Panc1 (cell line): ENCODE measurements at places on chromosomes 16 and 17. TPM values are rescaled to one million over a fixed set of nuclear protein-coding genes. Genes with fewer than 3 reads are reported as not detected.

GRCh38 chr17:18006495-18007239, 32.3 kb downstream of the ATPAF2 start:
- DNase-seq = no peak

CSH2 gene
- not detected for total RNA-seq

KCNH4 gene
- 1.5 TPM for total RNA-seq

DNA sequence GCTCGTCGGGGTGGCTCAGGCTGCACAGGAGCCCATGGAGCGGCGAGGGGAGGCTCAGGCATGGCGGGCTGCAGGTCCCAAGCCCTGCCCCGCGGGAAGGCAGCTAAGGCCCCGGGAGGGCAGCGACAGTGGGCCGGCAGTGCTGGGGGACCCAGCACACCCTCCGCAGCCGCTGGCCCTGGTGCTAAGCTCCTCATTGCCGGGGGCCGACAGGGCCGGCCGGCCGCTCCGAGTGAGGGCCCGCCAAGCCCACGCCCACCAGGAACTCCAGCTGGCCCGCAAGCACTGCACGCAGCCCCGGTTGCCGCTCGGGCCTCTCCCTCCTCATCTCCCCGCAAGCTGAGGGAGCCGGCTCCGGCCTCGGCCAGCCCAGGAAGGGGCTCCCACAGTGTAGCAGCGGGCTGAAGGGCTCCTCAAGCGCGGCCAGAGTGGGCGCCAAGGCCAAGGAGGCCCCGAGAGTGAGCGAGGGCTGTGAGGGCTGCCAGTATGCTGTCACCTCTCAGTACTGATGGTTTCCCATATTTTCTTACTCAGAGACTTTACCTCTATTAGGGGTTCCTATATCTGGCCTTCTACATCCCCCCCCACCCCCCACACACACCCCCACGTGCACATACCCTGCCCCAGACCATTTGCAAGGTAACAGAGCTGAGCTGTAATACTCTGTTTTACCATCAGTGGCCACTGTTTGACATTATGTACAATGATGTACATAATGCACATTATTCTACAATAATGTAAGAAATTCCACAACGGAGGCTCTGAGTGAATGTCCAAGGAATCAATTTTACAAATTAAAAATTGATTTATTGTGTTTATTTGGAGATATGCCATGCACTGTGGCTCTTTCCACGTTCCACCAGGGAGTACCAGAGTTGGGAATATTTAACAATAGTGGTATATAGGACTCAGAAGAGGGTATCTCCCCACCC, 3.7 kb upstream of the VAT1L start:
- DNase-seq = no peak

DNA sequence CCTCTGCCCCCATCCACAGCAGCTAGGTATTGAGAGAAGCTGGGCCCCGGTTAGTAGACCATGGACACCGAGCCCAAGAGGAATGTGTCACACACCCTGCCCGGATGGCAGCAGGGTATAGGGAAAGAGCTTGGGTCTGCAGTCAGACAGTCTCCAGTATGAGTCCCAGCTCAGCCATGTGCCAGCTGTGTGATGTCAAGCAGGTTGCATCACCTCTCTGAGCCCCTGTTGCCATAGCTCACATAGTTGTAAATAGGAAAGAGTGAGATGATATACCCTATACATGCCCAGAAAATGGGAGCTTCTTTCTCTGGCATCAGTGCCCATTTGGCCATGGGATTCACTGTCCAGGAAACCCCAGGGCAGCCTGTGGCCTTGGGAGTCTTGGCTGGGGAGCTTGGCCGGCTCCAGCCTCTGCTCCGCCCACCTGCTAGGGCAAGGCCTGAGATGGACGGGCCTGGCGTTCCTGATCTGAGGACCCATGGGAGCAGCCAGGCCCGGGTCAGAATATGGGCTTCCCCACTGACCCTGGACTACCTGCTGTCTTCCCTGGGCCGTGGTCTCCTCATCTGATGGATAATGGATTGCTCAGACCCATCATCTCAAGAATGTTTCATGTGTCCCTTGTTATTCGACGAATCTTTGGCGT, 13.2 kb downstream of the CD300LG start:
- DNase-seq = no peak

- DNase-seq = no peak
Measured at GRCh38 chr17:20083156-20083859, 74.1 kb downstream of the SPECC1 start.

DNA sequence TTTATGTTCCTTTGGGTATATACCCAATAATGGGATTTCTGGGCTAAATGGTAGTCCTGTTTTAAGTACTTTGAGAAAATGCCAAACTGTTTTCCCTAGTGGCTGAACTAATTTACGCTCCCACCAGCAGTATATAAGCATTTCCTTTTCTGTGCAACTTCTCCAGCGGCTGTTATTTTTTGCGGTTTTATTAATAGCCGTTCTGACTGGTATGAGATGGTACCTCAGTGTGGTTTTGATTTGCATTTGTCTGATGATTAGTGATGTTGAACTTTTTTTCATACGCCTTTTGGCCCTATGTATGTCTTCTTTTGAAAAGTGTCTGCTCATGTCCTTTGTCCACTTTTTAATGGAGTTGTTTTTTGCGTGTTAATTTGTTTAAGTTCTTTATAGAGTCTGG, 25.8 kb upstream of the TEKT1 start:
- DNase-seq = no peak

DNA sequence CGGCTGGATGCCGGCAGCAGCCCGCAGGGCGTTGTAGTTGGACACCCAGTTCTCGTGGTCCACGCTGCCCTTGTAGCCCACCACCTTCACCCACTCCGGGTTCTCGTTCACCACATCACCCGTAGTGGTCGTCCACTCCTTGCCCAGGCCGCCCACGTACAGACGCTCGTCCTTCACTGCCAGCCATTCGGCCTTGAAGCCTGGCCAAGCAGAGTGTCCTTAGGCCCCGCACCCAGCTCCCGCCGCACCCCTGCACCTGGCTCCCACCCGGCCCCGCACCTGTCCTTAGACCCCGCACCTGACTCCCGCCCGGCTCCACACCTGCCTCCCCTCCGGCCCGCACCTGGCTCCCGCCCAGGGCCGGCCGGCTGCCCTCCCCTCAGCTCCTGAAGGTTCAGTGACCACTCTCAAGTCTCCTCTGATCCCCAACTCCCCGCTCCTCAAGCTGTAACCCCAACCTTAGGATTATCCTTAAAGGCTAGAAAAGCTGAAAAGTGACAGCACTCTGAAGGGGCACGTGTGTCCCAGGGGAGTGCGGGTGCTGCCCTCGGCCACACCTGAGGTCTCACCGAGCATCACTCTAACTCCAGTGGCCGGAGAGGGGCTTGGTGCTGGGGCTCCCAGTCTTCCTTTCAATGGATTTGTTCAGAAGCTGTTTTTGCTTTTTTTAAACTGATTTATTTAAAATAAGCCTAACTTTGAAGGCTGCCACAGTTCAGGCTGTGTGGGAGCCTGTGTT, 14.4 kb downstream of the CANT1 start:
- DNase-seq = no peak

SLFN12L gene
- 0.33 TPM for total RNA-seq

ASPA gene
- total RNA-seq = not detected

GRCh38 chr17:19244781-19245180, 7.6 kb downstream of the EPN2 start:
- no peak for DNase-seq

DNA sequence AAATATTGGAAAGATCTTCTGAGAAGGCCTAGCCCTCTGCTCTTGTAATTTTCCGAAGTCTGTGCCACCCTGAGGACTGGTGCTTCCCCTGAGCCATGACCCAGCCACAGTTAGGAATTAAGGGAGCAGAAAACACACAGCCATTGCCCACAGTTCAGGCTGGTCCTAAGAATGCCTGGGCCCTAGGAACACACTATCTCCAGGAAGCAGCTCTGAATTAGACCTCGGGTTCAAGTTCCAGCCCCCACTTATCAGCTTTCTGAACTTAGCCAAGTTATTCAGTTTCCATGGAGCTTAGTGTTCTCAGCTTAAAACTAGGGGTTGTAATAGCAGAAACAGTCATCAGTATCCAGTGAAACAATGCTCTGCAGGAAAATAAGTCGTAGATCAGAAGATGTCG, 56.0 kb downstream of the CDH13 start:
- DNase-seq = no peak

DNA sequence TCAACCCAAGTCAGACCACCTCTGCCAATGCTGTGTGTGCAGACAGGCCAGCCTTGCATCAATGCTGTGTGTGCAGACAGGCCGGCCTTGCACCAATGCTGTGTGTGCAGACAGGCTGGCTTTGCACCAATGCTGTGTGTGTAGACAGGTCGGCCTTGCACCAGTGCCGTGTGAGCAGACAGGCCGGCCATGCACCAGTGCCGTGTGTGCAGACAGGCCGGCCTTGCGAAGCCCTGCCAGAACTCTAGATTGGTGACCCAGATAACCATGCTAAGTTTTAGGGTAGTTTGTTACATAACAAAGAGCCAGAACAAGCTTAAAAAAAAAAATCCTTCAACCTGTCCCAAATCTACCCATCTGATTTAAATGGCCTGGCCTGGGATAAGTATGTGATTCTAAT, 54.3 kb downstream of the ELAC2 start:
- DNase-seq = no peak

- DNase-seq = no peak
Measured at GRCh38 chr17:28675490-28675889, 13.5 kb downstream of the SUPT6H start.

DNA sequence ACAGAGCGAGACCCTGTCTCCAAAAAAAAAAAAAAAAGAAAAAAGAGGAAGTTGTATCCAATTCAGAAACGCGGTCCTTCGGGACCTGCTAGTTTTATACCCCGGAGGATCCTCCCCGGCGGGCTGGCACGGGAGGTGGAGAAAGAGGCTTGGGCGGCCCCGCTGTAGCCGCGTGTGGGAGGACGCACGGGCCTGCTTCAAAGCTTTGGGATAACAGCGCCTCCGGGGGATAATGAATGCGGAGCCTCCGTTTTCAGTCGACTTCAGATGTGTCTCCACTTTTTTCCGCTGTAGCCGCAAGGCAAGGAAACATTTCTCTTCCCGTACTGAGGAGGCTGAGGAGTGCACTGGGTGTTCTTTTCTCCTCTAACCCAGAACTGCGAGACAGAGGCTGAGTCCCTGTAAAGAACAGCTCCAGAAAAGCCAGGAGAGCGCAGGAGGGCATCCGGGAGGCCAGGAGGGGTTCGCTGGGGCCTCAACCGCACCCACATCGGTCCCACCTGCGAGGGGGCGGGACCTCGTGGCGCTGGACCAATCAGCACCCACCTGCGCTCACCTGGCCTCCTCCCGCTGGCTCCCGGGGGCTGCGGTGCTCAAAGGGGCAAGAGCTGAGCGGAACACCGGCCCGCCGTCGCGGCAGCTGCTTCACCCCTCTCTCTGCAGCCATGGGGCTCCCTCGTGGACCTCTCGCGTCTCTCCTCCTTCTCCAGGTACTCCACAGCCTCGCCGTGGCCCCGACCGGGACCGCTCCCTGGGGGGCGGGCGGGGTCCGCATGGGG, at the start of gene CDH3:
TSS of gene CDH3 (plus strand) at position 596 of the 779 bp plus-strand sequence. CDS start at position 666, 70 bp downstream.
- no peak for DNase-seq

- DNase-seq = no peak
Measured at GRCh38 chr16:4159726-4160125, 43.5 kb upstream of the ADCY9 start.

SERPINF2 gene
- 0.77 TPM for total RNA-seq

DNA sequence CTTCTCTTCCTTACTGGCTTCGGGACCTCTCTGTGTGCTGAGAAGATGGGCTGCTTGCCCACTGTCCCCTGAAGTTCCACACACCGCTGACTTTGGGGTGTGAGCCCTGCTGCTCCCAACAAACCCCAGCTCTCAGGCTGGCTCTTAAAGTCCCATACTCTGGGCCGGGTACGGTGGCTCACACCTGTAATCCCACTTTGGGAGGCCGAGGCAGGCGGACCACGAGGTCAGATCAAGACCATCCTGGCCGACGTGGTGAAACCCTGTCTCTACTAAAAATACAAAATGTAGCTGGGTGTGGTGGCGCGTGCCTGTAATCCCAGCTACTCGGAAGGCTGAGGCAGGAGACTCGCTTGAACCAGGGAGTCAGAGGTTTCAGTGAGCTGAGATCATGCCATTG, 17.2 kb downstream of the CD7 start:
- DNase-seq = no peak

MSLN gene
- total RNA-seq = 1.1 TPM

GRCh38 chr17:77130525-77130924, 10.2 kb upstream of the SEC14L1 start:
- DNase-seq = no peak

PABPN1L gene
- not detected for total RNA-seq

DNA sequence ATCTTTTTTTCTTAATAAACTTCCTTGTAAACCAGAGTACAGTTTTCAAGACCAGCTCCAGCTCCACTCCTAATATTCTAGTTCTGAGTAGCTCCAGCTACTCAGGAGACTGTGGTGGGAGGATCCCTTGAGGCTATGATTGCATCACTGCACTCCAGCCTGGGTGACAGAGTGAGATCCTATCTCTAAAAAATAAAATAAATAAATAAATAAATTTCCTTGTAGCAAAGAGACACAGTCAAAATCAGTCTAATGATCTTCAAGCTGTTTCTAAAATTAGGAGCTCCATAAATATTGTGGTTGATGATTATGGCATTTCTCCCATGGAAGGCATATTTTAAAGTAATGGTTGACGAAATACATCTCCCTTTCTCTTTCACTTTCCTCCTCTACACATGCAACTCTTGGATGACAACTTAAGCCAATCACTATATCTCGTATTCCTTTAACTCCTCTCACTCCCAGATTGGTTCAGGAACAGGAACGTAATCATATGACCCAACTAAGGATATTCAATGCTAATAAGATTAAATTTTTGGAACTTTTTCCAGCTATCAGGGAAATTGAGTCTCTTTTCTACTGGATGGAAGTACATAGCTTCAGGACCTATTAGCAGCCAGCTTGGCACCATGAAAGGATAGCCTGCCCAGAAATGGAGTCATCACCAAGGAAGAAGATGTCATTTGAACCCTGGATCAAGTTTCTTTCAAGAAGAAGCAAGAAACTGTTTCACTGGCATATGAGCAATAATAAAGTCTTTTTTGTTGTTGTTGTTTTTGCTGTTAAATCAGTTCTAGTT, 42.1 kb upstream of the TAOK1 start:
- DNase-seq = no peak

GRCh38 chr16:62711797-62712196, 675.6 kb upstream of the CDH8 start:
- DNase-seq = no peak

- DNase-seq = no peak
Measured at GRCh38 chr16:81866820-81867440, 87.8 kb downstream of the PLCG2 start.

MT1H gene
- not detected for total RNA-seq

C16orf89 gene
- not detected for total RNA-seq

GRCh38 chr17:7413346-7413985, 5.8 kb downstream of the NLGN2 start:
- DNase-seq = no peak

SMIM36 gene
- total RNA-seq = not detected

- no peak for DNase-seq
Measured at GRCh38 chr17:30832438-30833124, 815 bp downstream of the ATAD5 start.

DNA sequence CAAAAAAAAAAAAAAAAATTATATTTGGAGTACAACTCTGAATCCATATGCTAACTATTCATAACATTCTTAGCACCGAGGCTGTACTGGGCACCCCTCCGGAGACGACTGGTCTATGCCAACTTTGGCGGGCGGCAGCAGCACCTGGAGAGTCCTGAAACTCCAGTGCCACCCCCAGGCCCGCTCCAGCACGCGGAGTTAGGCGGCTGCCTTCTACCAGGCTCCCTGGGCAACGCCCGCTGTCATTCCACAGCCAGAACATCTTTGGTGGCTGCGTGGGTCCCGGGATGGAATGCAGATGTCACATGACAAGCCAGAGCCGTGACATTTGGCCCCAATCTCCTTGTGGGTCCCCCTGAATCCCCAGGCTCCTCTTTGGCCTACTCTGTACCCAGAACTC, 6.2 kb downstream of the TIMP2 start:
- DNase-seq = no peak
